HFF-Myc (cell line): ENCODE measurements at places on chromosomes 13 and 19.

DNA sequence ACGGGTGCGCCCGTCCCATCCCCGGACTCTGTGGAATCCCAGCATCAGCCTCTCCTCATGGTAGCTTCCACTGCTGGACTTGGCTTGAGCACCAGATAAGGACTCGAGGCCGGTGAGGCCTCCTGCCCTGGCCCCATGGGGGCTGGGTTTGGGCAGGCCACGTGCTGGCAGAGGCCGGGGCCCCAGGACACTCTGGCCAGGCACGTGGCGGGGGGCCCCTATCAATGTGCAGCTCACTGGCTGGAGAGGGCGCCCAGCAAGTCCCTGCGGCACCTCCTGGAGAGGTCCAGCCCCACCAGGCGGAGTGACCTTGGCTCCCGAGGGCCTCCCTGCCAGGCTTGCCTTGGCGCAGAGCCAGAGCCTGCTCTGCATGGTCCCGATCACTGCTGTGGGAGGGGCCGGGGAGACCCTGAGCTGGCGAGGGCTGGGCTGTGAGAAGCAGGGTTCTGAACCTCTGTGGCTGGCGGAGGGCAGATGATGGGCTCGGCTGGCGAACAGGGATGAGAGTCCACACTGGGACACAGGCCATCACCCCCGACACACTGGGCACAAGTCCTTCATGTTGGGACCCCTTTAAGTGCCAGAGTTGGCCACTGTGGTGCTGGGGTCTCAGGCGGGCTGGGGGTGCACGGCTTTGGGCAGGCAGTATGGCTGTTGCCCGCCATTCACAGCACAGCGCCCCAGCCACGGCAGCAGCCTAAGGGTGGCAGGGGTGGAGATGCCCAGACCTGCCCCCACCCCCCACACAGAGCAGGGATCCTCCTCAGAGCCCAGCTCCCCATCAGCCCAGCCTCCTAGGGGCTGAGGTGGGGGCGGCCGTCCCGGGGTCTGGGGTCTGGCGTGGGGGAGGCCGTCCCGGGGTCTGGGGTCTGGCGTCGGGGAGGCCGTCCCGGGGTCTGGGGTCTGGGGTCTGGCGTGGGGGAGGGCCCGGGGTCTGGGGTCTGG lies 19.1 kb downstream of the CEBPG start:
- DNase-seq: no peak

- no peak for DNase-seq
Measured at GRCh38 chr13:49874430-49874829, 61.7 kb downstream of the SPRYD7 start.

GRCh38 chr13:113168211-113168610 lies 9.8 kb downstream of the PROZ start:
- no peak for DNase-seq

GRCh38 chr19:3604227-3604986 lies 2.3 kb downstream of the TBXA2R start:
- DNase-seq: no peak

GRCh38 chr19:50512999-50513745 lies 541 bp downstream of the ASPDH start:
- no peak for DNase-seq

DNA sequence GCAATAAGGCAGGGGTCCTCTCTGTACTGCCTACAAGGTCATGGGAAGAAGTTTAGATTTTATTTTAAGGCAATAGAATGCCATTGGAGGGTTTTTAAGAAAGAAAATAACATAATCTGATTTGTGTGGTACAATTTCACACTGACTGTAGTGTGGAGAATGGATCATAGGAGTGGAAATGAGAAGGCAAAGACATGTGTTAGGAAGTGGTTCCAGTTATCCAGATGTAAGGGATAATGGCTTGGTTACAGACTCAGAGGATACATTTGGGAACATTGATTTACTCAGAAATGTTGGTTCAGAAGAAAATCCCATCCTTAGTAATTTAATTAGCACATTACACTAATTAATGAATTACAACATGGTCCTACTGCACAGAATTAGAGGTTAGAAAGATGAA lies 788.2 kb downstream of the SLITRK5 start:
- no peak for DNase-seq

- no peak for DNase-seq
Measured at GRCh38 chr19:6065685-6066374, 44.5 kb downstream of the RFX2 start.

DNA sequence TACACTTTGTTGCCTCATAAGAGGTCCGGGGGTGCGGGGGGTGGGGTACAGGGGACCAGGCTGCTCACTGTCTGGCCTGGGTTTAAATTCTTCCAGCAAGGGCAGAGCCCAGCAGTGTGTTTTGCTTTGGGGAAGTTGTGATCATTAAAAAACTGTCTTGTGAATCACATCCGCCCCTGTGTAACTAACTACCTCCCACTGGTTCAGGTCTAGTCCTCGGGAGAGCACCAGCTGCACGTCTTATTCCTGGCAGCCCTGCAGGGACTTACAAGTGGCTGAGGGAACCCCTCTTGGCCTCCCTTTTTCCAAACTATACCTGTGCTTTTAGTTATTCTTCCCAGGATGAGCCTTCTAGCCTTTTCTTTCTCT lies 127.5 kb downstream of the SIPA1L3 start:
- DNase-seq: no peak

GRCh38 chr19:8566855-8567254 lies 10.4 kb downstream of the MYO1F start:
- no peak for DNase-seq

- no peak for DNase-seq
Measured at GRCh38 chr19:6532244-6532999, 1.6 kb downstream of the TNFSF9 start.

DNA sequence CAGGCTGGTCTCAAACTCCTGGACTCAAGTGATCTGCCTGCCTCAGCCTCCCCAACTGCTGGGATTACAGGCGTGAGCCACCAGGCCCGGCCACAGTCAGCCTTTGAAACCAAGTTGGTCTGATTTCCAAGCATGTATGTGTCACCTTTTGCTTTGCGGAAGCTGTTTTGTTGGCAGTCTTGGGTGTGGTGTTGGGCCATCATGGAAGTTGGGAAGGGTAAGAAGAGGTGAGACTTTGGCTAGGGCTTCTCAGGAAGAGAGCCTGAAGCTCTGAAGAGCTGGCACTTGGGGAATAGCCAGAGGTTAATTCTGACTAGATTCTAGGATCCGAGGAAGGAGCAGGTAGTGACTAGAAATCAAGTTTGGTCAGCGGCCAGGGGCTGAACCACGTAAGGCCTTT lies 2.8 kb downstream of the RSPH6A start:
- DNase-seq: no peak

- DNase-seq: no peak
Measured at GRCh38 chr19:15330801-15331418, 1.4 kb downstream of the BRD4 start.

DNA sequence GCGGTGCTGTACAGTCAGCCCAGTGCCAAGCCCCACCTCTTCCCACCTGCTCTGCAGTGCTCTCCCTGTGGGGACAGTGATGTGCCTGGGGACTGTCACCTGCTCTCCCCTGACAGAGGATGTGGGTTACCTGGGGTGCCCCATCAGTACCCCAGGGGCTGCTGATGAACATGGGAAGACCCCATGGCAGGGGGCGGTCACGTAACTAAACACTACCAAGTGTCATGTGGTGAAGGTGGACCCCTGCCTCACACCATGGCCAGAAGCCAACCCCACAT lies 12.7 kb downstream of the KDM4B start:
- DNase-seq: no peak

- DNase-seq: peak; percentile 7
Measured at GRCh38 chr13:64471916-64472315, 2758.2 kb downstream of the PCDH9 start.

DNA sequence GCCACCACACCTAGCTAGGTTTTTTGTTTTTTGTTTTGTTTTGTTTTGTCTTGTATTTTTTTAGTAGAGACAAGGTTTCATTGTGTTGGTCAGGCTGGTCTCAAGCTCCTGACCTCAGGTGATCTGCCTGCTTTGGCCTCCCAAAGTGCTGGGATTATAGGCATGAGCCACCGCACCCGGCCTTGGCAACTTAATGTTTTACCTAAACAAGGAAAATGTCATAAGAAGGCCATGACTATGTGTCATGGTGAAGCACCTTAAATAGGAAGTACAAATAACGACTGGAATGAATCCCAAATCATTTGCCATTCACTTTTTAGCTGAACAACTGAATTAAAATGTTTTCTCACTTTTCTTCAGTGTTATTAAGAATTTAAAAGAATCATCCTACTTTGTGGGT lies 465.2 kb downstream of the KCTD12 start:
- DNase-seq: no peak

- DNase-seq: no peak
Measured at GRCh38 chr13:40126306-40127085, 471.0 kb downstream of the COG6 start.

GRCh38 chr13:37662624-37663023 lies 64.1 kb upstream of the POSTN start:
- DNase-seq: no peak

- no peak for DNase-seq
Measured at GRCh38 chr13:105848494-105848893, 687.0 kb downstream of the EFNB2 start.

- DNase-seq: no peak
Measured at GRCh38 chr19:48539503-48540096, 12.4 kb upstream of the SULT2B1 start.

DNA sequence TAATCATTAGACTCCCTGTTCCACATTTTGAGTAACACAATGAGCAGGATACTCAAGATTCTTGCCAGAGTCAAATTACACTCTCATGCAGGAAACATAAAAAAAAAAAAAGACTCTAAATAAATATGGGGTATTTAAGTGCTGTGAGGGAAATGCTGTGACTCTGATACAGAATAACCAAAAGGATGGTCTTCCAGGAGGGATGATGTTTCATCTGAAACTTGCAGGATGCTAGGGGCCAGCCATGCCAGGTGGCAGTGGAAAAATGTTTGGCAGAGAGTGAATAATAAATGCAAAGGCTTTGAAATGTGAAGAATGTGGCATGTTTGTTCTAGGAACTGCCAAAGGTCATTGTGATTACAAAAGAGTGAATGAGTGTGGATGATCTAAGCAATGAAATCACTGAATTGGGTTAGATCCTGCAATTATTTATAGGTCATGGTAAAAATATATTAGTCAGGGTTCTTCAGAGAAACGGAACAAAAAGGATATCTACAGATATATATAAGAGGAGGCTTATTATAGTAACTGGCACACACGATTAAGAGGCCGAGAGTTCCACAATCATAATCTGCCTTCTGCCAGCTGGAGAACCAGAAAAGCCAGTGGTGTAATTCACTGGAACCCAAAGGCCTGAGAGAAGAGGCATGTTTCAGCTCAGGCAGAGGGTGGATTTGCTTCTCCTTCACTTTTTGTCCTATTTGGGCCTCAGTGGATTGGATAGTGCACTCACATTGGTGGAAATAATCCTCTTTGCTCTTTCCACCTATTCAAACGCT lies 1832.8 kb upstream of the MIR17HG start:
- no peak for DNase-seq

DNA sequence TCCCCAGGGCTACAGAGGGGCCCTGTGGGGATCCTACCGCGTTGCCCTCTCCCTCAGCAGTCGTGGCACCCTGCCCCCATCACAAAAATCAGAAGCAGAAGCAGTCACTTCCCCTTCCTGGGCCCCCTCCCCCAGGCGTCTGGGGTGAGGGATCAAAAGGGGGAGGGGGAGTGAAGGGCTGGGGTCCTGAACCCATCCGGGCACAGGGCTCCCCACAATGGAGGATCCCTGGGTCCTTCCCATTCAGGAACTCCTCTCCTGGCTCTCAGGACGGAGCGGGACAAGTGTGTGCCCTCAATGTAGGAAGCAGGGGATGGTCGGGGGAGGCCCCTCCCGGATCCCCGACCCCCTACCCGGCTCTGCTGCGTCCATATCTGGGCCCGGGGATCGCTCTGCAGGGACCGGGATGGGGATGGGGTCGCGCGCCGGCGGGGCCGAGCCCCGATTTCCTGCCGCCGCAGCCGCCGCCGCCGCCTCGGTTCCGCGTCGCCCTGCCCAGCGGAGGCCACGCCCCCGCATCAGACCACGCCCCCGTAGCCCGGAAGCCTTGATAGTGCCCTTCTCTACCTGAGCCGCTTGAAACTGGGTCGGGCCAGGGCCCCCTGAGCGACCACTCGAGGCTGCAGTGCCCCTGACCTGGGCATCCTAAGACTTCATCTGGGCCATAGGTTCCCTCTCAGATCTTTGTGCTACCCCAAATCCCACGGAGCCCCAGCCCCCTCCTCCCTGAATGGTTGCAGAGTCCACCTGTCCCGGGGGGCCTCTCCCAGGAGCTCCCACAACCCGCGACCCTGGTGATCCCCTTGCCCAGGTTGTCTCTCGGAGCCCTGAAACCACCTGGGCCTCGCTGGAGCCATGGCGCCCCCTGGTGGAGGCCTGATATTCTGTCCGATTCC lies at the start of gene GMIP:
Gene GMIP (minus strand): TSS at position 500 of the 896 bp plus-strand sequence. CDS start 128 bp downstream, at position 372.
- no peak for DNase-seq

DNA sequence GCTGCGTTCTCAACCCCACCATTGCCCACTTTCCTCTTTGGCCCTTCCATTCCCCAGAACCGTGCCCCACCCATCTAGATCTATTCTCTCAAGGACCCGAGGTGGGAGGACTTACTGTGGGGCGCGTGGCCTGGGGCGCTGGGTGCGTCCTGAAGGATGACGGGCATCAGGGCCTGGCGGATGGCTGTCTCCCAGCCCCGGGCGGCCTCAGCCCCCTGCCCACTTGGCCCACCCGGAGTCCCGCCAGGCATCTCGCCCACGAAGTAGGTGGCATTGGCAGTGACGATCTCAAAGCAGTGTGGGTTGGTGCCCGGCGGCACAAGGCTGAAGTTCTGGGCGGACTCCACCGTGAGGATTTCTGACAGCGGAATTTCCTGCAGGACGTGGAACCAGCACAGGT lies 23.2 kb downstream of the PRKD2 start:
- no peak for DNase-seq

GRCh38 chr13:84574851-84575250 lies 692.6 kb upstream of the SLITRK1 start:
- no peak for DNase-seq

GRCh38 chr13:40187324-40187795 lies 479.1 kb downstream of the FOXO1 start:
- no peak for DNase-seq

DNA sequence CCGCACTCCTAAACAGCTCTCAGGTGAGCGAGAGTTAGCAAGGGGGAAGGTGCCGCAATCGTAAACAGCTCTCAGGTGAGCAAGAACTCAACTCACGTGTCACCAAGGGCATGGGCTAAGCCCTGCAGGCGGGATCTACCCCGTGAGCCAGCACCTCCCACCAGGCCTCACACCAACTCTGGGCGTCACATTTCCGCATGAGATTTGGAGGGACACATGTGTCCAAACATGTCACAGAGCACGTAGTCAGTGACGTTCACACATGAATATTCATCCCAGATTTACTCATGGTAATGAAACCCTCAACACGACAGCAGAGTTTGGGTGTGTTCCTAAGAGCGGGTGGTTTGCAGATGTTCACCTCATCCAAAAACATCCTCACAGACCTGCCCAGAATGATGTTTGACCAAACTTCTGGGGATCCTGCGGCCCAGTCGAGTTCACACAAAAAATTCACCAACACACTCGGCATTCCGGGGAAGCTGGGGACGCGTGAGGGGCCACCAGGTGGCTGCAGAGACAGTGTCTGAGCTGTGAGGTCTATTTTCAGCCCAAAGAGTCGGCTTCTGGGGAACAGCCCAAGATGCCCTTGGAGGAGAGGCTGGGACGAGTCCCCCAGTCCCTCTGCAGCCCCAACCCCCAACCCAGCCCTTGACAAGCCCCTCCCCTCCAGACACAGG lies 19.6 kb downstream of the C2CD4C start:
- no peak for DNase-seq
